ENCODE measurements at places on chromosomes 3 and 15. TPM values are rescaled to one million over a fixed set of nuclear protein-coding genes. Genes with fewer than 3 reads are reported as not detected.

- DNase-seq, result peak; percentile 23
Measured at GRCh38 chr3:38562467-38562925, 66.4 kb downstream of the EXOG start.

The PRTG gene
- total RNA-seq, result 4.9 TPM

The OIP5 gene
- 0.40 TPM for total RNA-seq

The ZNF710 gene
- total RNA-seq, result 20.2 TPM

The OCA2 gene
- total RNA-seq, result 0.98 TPM

GRCh38 chr3:107958146-107958545, 132.7 kb downstream of the CD47 start:
- no peak for DNase-seq

- peak; percentile 54 for DNase-seq
Measured at GRCh38 chr3:133038731-133039375, 662 bp downstream of the TMEM108 start.

- DNase-seq, result no peak
Measured at GRCh38 chr15:29568840-29569532, 253.3 kb downstream of the TJP1 start.

The C3orf49 gene
- not detected for total RNA-seq

DNA sequence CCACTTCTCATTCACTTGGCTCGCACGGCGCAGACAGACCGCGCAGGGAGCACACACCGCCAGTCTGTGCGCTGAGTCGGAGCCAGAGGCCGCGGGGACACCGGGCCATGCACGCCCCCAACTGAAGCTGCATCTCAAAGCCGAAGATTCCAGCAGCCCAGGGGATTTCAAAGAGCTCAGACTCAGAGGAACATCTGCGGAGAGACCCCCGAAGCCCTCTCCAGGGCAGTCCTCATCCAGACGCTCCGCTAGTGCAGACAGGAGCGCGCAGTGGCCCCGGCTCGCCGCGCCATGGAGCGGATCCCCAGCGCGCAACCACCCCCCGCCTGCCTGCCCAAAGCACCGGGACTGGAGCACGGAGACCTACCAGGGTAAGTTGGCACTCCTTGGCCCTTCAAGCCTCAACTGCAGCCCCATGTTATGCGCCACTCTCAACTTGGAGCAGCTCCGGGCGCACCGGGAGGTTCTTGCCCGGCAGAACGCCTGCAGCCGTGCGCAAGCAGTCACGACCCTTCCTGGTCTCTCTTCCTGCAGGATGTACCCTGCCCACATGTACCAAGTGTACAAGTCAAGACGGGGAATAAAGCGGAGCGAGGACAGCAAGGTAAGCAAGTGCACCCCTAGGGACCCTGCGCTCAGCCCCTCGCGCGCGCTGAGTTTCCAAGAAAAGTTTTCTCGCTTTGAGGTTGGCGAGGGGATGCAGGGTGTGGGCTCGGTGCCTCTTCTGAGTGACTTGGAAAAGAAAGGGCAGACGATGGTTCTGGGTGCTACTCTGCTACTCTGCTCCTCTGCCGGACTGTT, at the start of gene BHLHE40:
TSS of gene BHLHE40 (plus strand) at position 10 of the 801 bp plus-strand sequence. CDS start at position 292, 282 bp downstream.
- DNase-seq, result no peak

DNA sequence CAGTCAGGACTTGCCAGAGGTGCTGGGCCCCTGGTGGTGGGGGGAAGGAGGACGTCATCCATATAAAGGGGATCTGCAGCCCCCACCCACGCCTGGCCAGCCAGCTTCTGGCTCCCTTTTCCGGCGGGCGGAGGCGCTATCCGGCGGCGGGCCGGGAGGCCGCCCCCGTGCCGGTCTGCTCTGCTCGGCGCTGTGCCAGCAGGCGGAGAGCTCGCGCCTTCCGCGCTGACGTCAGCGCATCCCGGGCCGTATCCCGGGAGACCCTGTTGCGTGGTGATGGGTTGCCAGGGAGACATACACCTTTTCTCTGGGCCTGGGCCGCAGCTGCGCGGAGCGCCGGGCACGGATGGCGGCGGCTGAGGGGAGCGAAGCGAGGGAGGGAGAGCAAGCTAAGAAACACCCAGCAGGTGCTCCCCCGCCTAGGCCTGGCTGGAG, 1.1 kb downstream of the FAM131A start:
- peak; percentile 92 for DNase-seq

The GOLGA8J gene
- total RNA-seq, result 0.89 TPM

- DNase-seq, result no peak
Measured at GRCh38 chr15:45314960-45315359, 62.9 kb downstream of the SLC28A2 start.

DNA sequence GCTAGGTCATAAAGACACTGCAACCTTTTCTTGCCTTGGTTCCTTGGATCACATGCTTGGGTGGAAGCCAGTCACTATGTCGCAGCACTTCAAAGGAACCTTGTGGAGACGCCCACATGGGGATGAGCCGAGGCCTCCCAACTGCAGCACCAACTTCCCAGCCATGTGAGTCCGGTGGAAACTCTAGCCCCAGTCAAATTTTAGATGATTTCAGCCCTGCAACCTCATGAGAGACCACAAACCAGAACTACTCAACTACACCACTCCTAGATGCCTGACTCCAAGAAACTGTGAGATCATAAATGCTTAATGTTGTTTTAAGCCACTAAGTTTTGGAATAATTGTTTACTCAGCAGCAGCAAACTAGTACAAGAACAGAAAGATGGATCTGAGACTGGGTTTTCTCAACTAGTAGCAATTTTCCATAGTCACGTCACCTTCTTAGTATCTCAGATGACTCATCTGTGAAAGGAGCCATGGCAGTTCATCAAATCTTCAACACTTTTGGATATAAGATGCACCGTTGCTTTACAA, 86.5 kb downstream of the MB21D2 start:
- no peak for DNase-seq

The BCHE gene
- 2.6 TPM for total RNA-seq

- DNase-seq, result no peak
Measured at GRCh38 chr3:36381311-36381956, 1.1 kb downstream of the STAC start.

DNA sequence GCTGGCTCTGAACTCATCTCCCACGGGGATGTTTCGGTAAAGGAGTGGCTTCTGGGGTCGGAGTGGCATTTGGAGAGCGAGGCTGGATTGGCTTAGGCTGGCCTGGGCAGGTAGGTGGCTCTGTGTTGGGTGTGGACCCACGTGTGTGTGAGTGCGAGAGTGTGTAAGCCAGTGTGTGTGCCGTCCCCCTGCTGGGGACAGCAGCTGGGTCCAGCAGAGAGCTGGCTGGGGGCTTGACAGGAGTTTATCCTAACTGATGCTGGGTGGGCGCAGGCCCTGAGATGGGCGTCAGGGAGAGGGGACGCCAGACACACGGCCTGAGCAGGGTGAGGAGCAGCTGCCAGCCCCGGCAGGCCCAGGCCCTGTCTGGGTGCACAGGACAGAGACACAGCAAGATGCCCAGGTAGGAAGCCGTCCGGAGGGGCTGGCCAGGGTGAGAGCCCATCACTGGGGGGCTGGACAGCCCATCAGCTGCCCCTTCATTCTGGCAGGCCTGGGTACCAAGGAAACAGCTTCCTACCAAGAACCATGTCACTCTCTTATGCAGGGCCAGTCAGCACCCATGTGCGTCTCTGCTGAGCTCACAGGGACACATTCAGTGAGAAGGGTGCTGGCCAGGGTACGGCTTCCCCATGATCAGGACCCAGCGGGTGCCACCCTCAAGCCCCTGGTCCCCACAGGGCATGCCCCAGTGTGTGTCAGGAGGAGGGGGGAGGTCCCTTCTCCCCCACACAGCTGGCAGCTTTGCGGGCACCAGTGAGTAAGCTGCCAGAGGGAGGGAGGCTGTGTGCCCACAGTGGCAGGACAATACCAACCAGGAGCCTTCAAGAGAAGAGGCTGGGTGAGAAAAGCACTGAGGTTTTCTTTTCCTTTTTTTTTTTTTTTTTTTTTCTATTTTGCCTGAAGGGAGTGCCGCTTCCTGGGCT, 1.1 kb downstream of the PAK6 start:
- DNase-seq, result no peak

- DNase-seq, result no peak
Measured at GRCh38 chr3:16820485-16820884, 64.3 kb upstream of the PLCL2 start.

The ALDH1A2 gene
- total RNA-seq, result 7.1 TPM

- no peak for DNase-seq
Measured at GRCh38 chr3:158100681-158101080, 5.5 kb downstream of the SHOX2 start.

DNA sequence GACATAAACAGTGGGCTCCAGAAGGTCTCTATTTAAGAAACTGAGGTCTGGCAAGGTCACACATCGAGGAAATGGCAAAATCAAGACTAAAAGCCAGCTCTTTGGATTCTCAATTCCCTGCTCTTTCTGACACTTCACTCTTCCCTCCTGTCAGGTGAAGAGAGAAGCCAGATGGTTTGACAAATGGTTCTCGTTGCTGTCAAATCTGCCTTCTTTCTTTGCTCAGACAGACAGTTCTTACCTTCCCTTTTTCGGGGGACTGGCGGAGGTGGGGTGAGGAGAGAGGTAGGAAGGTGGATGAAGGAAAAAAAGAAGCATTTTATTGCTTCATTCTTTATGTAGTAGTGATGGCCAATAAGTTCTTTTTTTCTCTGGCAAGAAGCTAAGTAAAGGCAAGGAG, 133.4 kb downstream of the LPP start:
- DNase-seq, result no peak

GRCh38 chr3:27125821-27126501, 243.2 kb downstream of the NEK10 start:
- DNase-seq, result no peak

DNA sequence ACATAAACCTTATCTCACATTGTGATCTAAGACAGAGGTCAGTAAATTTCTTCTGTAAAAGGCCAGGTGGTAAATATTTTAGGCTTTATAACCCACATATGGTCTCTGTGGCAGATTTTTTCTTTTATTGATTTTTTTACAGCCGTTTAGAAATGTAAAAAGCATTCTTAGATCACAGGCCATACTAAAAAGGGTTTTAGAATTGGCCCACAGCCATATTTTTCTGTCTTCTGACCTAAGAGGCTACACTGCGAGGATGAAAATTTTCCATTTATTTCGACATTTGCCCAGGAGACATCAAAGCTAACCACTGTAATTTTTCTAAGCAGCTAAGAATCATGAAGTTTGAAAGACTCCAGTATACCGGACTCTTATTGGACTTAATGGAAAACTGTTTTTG, 377.2 kb upstream of the SGO1 start:
- DNase-seq, result no peak

DNA sequence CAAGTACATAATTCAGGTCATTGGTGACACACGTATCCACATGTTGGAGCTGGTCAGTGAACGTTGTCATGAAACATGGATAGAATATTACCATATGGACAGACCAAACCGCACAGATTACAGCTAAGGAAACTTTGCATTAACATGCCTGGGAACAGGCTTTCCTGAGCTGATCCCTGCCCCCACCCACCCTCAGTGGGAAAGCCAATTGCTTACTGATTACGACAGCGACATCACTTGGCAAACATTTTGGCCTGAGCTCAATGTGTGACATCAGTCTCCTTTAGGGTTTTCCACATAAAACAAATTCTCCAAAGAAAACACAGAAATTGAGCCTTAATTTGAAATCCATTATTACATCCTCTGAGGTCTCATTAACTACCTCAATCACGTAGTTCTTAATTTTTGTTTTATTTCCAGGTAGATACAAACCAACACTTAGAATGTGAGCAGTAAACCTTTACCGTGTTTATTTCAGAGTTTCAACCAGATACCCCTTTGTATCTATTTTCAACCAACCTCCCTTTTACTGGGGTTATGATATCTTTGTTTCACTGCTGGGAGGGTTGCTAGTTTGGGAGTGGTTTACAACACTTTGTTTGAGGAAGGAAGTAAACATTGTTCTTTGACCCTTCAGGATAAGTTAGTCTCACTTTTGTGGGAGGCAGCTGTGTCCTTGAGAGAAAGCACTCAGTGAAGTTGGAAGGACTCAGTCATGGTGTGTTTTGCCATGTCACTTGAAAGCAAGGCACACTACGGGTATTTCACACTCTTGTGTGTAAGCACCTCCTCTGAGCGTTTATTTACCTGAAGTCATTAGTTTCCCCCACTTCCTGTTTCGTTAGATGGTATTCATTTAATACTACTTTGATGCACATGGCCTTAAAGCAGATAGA, 103.1 kb downstream of the CMSS1 start:
- peak; percentile 83 for DNase-seq

DNA sequence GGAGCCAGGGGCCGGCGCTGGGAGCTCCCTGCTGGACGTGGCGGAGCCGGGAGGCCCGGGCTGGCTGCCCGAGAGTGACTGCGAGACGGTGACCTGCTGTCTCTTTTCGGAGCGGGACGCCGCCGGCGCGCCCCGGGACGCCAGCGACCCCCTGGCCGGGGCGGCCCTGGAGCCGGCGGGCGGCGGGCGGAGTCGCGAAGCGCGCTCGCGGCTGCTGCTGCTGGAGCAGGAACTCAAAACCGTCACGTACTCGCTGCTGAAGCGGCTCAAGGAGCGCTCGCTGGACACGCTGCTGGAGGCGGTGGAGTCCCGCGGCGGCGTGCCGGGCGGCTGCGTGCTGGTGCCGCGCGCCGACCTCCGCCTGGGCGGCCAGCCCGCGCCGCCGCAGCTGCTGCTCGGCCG, 1.5 kb downstream of the SMAD6 start:
- DNase-seq, result peak; percentile 69
